ENCODE measurements at places on chromosomes 2 and 18. TPM values are rescaled to one million over a fixed set of nuclear protein-coding genes. Genes with fewer than 3 reads are reported as not detected.

- DNase-seq: peak; percentile 75
- H3K4me1 ChIP-seq: peaks cover 50% of the 10 kb centered on the region
- no peaks in the 10 kb centered on the region for H3K27me3 ChIP-seq
- H3K4me3 ChIP-seq: no peak overlapping the region
- H3K36me3 ChIP-seq: peaks cover 13% of the 10 kb centered on the region
Measured at GRCh38 chr2:39913648-39914461, 134.8 kb upstream of the THUMPD2 start.

GRCh38 chr2:74333175-74333574 is 10.0 kb downstream of the SLC4A5 start:
- no peak overlapping the region for H3K4me3 ChIP-seq
- H3K36me3 ChIP-seq: no peaks in the 10 kb centered on the region
- peak; percentile 20 for DNase-seq
- H3K27me3 ChIP-seq: peaks cover 4% of the 10 kb centered on the region

DNA sequence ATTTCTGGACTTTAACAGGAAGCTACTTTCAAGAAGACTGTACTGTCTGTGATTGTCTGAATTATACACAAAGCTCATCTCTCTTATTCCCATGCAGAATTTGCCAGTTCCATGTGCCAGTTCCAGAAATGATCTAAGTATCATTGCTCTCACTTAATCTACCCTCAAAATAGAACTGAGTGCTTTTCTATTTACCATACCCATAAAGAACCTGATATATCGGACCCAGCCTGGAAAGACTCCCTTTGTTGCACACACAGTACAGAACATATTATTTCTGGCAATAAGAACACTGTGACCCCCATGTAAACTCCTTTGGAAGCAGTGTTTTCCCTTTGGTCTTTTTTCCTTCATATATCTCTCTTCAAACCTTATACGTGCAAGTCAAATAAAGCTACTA is 102.3 kb upstream of the TTN start:
- H3K4me1 ChIP-seq: peaks cover 22% of the 10 kb centered on the region
- no peaks in the 10 kb centered on the region for H3K36me3 ChIP-seq
- H3K4me3 ChIP-seq: no peak overlapping the region
- no peak for DNase-seq
- H3K27ac ChIP-seq: no peak overlapping the region
- peaks cover 2% of the 10 kb centered on the region for H3K27me3 ChIP-seq

DNA sequence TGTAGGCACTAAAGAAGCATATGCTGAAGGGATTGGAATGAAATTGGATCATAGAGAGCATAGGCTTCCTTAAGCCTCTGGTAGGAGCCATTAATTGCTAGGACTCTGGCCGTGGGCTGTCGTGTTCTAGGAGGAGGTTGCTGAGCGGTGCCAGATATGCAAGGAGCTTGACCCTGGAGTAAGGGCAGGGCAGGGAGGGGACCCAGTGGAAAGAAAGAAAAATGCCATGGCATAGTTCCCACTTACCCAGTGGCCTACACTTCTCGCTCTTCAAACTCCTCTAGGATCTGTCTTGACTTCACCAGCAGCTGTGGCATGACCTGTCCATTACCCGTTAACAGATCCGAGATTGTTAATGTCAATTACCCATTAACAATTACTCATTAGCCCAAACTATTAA is 53.1 kb downstream of the NEURL3 start:
- DNase-seq: no peak
- H3K27me3 ChIP-seq: peaks cover 34% of the 10 kb centered on the region
- no peak overlapping the region for H3K4me3 ChIP-seq
- no peaks in the 10 kb centered on the region for H3K36me3 ChIP-seq
- H3K27ac ChIP-seq: no peak overlapping the region

GRCh38 chr2:190679813-190680591 is 31.1 kb downstream of the NAB1 start:
- H3K4me1 ChIP-seq: peaks cover 48% of the 10 kb centered on the region
- peak overlapping the region; percentile 31 for H3K27ac ChIP-seq
- H3K4me3 ChIP-seq: no peak overlapping the region

DNA sequence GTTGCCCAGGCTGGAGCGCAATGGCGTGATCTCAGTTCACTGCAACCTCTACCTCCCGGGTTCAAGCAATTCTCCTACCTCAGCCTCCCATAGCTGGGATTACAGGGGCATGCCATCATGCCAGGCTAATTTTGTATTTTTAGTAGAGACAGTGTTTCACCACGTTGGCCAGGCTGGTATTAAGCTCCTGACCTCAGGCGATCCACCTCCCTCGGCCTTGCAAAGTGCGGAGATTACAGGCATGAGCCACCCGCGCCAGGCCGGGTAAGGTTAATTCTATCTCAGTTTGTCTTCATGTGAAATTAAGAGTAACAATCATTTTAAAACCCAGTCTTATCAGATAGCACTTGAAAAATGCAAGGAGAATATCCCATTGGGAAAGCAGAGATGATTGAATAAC is 1681.7 kb upstream of the DDX18 start:
- H3K4me3 ChIP-seq: no peak overlapping the region
- no peaks in the 10 kb centered on the region for H3K27me3 ChIP-seq
- H3K27ac ChIP-seq: no peak overlapping the region
- DNase-seq: no peak

CFAP65 gene
- total RNA-seq: not detected

SUPT7L gene
- 22.4 TPM for total RNA-seq

KIF5C gene
- 0.57 TPM for total RNA-seq

All from HFFc6 (cell line).